ENCODE measurements at places on chromosomes 7 and 10.
A peak's percentile ranks its signal among the peaks of the same experiment; 100 is the strongest.

GRCh38 chr10:13829790-13830189 is 243.0 kb downstream of the PRPF18 start:
- no peak for DNase-seq

GRCh38 chr10:70803775-70804420 is 11.8 kb upstream of the SGPL1 start:
- DNase-seq = no peak

GRCh38 chr10:79221110-79222051 is 125.9 kb upstream of the PPIF start:
- peak; percentile 85 for DNase-seq

- DNase-seq = no peak
These were observed 56.1 kb upstream of the GRB10 start for GRCh38 chr7:50838675-50839377.

GRCh38 chr10:67818323-67818722 is 19.7 kb downstream of the DNAJC12 start:
- no peak for DNase-seq

DNA sequence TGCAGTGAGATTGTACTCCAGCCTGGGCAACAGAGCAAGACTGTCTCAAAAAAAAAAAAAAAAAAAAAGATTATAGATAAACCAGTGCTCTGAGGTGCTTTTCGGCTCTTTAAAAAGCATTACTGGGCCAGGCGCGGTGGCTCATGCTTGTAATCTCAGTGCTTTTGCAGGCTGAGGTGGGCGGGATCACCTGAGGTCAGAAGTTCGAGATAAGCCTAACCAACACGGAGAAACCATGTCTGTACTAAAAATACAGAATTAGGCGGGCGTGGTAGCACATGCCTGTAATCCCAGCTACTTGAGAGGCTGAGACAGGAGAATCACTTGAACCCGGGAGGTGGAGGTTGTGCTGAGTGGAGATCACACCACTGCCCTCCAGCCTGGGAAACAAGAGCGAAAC is 6.6 kb upstream of the HNRNPF start:
- no peak for DNase-seq

DNA sequence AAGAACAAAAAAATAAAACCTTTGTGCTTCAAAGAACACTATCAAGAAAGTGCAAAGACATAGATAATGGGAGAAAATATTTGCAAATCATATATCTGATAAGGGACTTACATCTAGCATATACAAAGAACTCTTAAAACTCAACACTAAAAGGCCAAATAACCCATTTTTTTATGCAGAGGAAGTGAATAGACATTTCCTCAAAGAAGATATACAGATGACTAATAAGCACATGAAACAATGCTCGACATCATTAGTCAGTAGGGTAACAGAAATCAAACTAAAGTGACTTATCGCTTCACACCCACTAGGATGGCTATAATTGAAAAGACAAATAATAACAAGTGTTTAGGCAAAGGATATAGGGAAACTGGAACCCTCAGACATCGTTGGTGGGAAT is 78.0 kb downstream of the MALSU1 start:
- no peak for DNase-seq

DNA sequence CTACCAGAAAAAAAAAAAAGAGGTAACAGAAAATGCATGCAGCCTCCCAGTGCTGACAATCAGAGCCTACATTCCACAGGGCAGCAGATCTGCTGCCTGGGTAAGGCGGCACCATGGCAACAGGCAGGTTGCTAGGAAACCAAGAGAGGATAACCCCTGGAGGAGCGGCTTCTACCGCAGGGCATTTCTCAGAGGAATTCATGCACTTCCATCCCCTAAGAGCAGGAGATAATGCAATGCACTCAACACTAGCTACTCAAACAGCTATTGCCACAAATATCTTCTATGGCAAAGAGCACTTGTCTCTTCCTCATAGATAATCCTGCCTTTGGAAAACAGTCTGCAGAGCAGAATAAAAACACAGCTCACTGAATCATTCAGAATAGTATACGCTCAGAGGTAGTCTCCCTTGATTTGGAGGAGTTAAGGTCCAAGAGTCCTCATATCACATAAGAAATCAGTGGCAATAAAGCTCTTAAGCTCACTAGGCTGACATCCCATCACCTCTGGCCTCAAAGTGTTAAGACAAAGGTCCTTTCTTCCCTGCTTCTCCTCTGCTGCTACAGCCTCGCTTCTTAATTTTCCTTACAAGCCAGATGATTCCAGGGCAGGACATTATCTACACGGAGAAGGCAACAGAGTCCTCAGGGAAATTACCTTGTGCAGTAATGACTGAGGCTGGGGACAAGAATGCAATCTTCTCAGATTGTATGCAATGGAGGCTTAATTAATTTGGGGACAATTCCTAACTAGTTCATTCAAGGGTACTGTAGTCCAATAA is 10.7 kb downstream of the PSAP start:
- peak; percentile 98 for DNase-seq

GRCh38 chr7:16014031-16014430 is 327.5 kb upstream of the MEOX2 start:
- DNase-seq = no peak

DNA sequence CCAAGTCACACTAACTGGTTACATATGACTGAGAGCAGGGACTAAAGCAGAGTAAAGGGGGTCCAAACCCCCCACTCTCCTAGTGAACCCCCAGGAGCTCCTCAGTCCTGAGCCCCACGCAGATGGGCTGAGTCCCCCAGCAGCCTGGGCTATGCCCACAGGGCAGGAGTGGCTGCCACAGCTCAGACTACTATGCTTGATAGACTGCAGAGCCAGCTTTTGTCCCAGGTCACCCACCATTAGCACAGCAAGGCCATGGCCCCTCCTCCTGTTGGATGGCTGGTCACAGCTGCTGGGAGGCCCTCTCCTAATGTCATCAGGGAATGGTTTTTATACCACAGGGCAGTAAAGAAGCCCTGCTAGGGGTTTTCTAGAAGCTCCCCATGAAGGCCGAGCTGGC is 46.3 kb upstream of the FGFR2 start:
- DNase-seq = peak; percentile 18

DNA sequence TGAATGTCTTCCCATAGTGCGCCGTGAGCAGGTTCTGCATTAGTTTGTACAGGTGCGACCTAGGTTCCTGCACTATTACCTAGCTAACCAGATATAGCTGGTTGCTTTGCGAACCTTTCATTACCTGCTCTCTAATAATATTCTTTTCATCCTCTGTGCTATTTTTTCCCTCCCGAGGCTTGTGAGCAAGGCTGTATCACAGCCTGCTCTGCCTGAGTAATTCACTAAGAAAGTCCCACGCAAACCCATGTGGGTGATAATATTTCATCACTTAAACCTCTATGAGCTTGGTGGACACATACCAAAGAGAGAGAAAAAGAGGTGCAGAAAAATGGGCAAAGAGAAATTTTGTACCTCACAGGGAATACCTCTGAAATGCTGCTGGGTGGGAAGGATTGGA is 8.4 kb downstream of the INHBA start:
- no peak for DNase-seq

GRCh38 chr10:52951824-52952223 is 179.2 kb upstream of the MBL2 start:
- peak; percentile 75 for DNase-seq
